Fibroblast of lung (primary cell): ENCODE measurements at places on chromosomes 12 and 14. TPM values are rescaled to one million over a fixed set of nuclear protein-coding genes. Genes with fewer than 3 reads are reported as not detected.

ANGEL1 gene
- polyA plus RNA-seq: 7.0 and 8.4 TPM in 2 replicates

FOXG1 gene
- polyA plus RNA-seq: 0.01 TPM in 1 of 2 replicates, not detected in the other

SPTLC2 gene
- 23.7 and 25.9 TPM in 2 replicates for polyA plus RNA-seq

PTGER2 gene
- 15.9 and 27.3 TPM in 2 replicates for polyA plus RNA-seq

MMP14 gene
- 393 and 397 TPM in 2 replicates for polyA plus RNA-seq

DNA sequence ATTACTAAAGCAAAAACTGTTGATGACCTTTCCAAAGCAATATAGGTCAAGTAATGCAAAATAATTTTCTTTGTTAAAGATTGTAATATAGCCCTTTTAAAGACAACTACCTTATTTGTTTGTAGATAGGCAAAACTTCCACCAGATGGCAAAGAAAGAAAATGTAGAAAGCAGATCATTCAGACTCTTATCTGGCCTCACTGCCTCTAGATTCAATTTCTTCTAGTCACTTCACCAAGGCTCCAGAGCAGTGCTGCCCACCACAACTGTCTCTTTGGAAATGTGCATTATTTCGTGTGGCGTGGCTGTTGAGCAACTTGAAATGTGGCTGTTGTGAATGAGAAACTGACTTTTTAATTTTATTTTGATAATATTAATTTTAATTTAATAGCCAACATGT, 127.1 kb downstream of the ITPR2 start:
- no peak for DNase-seq

GRCh38 chr14:34201909-34202637, 251.2 kb upstream of the EGLN3 start:
- DNase-seq: peak; percentile 23

DNA sequence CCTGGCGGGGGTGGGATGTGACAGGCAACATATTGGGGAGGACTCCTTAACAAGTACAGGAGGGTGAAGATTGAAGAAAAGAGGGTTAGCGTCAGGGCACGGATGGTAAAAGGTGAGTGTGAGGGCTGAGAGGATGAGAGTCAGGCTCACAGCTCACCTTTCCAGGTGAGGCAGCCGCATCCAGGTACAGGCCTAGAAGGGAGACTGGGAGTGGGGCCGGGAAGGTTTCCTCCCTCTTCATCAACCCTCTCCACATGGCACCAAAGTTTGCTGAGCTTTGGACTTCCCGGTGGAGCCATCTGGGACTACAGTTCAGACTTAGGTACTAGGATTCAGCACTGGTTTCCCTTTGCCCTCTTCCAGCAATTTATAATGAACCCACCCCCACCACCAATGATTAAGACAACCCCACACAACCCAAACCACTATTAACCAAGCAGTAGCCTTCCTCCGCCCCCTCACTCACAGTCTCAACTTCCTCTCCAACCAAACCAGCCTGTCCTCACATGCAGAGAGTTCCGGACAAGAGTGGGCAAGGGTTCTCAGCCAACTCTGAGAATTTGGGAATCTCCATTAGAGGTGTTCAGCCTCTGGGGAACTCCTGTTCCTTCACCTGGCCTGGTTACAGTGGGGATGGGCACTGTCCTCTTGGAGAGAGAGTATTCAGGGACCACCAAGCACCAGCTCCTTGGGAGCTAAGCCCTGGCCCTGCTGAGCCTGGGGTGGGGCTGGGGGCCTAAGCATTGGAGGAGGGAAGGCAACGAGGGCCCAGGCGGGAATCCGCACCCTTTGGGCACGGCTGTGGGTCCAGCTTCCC, 2.4 kb upstream of the HOXC4 start:
- DNase-seq: no peak

GRCh38 chr12:77220586-77220985, 155.2 kb upstream of the E2F7 start:
- peak; percentile 3 for DNase-seq

DNA sequence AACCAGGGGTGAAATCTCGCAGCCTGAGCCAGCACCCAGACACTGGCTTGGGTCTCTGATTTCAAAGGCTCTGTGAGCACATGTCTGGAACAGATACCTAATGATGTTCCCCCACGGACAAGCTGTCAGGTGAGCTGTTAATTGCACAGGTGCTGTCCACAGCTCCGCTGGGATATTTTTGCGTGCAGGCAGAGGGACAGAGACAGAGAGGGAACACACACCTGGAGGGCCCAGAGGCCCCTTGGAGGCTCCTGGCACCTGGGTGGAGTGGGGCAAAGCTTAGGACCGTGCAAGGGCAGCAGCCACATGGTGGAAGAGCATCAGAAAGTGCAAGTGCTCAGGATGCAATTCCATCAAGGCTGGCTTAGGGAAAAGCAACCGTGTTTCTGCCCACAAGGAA, 57.3 kb downstream of the ARL6IP4 start:
- DNase-seq: no peak

GRCh38 chr14:98766818-98767217, 505.2 kb downstream of the BCL11B start:
- no peak for DNase-seq

DNA sequence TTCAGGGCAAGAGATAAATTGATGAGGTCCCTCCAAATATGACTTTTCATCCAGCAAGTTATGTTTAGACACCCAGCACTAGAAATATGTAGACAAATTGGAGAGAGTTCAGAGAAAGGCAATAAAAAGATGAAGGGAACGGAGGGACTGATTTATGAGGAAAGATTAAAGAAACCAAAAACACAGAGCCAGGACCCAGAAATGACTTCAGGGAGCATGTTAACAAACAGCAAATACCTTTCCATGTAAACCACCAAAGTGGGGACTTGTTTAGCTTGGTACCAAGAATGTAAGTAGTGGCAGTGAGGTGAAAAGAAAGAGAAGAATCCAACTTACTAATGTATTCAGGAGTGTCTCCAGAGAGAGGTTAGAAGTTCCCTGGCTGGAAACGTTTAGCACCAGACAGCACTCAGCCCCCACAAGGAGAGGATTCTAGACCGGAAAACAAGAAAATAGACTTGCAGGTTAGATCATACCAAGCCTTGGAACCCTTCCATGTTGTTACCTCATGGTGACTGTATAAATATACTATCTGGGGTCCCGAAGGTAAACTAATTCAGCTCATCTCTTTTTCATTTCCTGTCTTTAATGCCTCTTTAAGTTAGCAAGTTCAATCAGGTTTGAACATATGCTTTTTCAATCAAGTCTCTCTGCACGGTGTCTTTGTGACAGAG, 79.2 kb downstream of the TBC1D30 start:
- DNase-seq: no peak

DNA sequence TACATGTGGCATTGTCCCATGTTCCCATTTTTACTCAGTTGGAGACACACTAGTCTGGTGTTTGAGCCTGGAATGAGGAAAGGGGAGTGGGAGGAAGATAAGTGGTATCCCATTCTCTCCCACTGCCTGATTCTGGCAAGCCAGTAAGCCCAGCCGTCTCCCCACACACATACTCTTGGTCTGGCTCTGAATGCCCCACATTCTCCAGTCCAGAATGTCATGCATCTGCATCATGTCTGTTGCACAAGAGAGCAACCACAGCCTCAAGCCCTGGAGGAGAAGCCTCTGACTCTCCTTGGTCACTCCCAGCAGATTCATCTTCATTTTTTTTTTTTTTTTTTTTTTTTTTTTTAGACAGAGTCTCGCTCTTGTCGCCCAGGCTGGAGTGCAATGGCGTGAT, 48.0 kb downstream of the DRAM1 start:
- peak; percentile 94 for DNase-seq

DNA sequence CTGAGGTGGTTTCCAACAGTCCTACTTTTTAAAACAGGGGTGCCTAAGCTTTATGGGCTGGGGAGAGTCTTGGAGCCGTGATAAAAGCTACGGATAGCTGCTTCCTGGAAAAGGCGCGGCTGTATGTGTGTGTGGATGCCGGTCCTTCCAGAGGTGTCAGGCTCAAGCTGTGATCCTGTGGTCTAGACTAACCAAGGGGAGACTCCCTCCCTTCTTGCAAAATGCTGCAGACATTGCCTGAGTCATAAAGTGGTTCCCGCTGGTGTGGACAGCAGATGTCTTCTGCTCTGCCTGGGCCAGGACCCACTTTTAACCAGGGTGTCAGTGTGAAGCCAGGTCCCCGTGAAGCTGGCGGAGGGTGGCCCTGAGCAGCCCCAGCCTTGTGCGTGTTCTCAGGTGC, 37.8 kb downstream of the CCDC92 start:
- DNase-seq: peak; percentile 33

- no peak for DNase-seq
These were observed 51.5 kb downstream of the MED13L start for GRCh38 chr12:116226026-116226425.

- DNase-seq: no peak
These were observed 25.7 kb downstream of the SOAT2 start for GRCh38 chr12:53128780-53129569.
